Midbrain (tissue), 1 donor: ENCODE measurements at places on chromosomes 11 and 22.

DNA sequence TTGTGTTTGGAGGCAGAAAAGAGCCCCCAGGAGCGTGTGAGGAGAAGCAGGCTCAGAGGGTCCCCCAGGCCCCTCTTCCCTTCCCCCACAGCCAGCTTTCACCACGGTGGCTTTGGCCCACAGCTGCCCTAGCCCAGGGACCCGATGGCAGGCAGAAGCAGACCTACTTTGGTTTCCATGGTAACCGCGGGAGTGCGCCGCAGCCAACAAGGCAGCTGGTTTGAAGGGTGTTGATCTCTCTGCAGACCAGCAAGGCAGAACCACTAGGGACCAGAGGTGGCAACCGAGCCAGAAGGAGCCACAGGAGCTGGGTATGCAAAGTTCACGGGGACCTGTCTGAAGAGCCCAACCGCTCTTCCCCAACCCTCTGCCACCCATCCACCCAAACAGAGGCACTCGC, 69.4 kb downstream of the BUD13 start:
- DNase-seq, result peak; percentile 50

DNA sequence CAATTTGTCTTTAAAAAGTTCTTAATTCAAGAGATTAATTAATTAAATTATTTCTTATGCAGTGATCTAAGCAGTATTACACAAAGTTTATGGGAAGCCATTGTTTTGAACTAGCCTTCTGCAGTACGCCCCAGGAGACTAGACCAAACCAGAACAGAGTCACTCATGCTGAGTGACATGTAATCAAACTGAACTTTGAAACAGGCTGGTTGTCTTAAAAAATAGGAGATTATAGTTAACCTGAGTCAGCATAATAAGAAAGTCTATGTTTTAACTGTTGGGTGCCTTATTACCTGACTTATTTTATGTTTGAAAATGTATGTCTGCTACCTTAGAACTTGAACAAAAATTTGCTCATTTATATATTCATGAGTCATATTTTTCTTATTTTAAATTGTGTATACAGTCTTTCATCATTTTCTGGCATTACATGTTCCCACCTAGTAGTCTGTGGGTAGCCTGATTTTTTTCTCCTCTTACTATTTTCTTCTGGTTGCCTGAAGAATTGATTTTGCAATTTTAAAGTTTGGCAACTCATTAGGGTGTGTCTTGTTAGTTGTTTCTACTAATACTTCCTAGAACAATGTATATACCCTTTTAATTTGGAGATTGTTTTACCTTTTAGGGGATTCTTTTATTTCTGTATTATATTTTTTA, 161.4 kb downstream of the AASDHPPT start:
- no peak for DNase-seq

GRCh38 chr11:40183073-40184064, 1276.1 kb downstream of the LRRC4C start:
- no peak for DNase-seq

- DNase-seq, result no peak
Observed at GRCh38 chr11:102010776-102011494, 36.3 kb upstream of the CFAP300 start.

DNA sequence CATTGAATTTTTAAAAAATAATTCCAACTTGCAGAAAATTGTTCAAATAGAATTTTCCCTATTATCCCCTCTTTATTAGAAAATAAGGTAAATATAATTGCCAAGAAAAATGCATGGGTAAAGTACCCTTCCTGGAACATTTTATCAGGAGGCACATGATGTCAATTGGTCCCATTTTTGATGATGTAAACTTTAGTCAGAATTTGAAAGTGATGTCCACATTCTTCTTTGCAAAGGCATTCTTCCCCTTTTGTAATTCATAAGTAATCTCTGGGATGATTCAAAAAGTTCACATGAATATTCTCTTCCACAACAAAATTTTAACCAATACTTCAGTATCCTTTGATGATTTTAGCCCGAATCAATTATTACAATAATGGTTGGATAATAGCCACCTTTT, 86.9 kb upstream of the ANO3 start:
- no peak for DNase-seq

DNA sequence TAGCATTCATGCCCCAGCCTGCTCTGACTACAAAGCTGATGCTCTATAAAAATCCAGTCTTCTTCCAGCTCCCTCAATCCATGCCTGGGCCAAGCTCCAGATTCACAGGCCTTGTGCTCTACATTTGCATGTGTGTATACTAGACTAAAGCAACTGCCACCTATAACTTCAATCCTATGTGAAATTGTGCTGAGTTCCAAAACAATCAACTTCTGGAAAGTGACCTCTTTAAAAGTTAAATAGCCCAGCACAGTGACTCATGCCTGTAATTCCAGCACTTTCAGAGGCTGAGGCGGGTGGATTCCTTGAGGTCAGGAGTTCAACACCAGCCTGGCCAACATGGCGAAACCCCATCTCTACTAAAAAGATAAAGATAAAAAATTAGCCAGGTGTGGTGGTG, 114.3 kb upstream of the ZC3H12C start:
- no peak for DNase-seq

GRCh38 chr11:70669871-70670675, 271.7 kb downstream of the CTTN start:
- DNase-seq, result peak; percentile 17

DNA sequence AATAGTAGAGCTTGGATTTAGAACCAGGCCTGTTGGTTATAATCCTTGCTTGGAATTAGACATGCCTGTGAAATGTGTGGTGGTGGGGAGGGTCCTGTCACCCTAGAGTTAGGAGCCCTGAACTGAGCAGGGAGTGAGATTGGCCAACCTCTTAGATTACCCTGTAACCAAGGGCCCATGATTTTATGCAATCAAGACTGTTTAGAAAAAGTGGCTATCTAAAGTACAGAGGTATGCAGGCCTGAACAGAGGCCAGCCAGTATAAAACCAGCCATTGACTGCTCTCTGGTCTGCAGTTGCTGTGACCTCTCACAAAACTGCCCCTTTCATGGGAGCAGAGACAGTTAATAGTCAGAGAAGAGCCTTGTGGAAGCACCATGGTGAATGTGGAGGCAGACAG, 36.2 kb downstream of the SERPINH1 start:
- no peak for DNase-seq

GRCh38 chr11:78230161-78230877, 41.6 kb downstream of the USP35 start:
- DNase-seq, result no peak

GRCh38 chr11:3341298-3341697, 37.6 kb downstream of the ZNF195 start:
- peak; percentile 7 for DNase-seq

GRCh38 chr11:125300791-125301218, 136.3 kb downstream of the PKNOX2 start:
- no peak for DNase-seq

GRCh38 chr11:102936864-102937509, 18.5 kb downstream of the MMP13 start:
- no peak for DNase-seq

DNA sequence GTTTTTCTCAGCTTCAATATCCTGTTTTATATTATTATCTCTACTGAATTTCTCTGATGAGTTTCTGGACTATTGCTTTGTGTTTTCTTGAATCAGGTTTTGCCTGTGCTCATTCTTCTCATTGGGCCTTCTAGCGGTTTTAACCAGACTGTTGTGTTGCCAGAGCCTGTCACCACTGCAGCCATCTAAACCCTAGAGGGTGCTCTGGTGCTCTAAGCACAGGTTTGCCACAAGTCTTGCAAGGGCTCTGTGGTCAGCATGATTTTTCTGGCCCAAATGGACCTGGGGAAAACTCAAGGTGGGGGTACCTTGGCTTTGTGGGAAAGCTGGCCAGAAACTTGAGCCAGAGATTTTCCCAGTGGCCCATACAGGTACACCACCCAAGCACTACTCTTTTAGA, 52.4 kb upstream of the TYR start:
- no peak for DNase-seq

DNA sequence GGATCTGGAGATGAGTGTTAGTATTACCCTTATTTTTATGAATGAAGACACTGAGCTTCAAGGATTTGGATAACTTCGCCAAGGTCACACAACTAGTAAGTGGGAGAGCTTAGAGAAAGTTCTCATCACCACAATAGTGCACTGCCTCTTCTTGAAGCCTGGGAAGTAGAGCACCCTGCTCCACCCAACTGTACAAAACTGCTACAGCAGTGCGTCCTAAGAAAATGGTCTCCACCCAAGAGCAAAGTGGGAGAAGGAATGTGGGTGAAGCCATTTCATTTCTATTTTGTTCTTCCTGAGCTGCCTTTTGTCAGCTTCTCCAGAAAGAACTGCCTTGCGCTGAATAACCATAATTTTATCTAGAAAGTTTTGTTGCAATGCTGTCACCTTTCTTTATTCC, 403.9 kb upstream of the FAT3 start:
- DNase-seq, result no peak
